ENCODE measurements at places on chromosomes 3 and 15.
A peak's percentile ranks its signal among the peaks of the same experiment; 100 is the strongest.

- no peak for DNase-seq
Observed at GRCh38 chr3:128603811-128604775, 46.5 kb downstream of the RPN1 start.

GRCh38 chr3:54180921-54181320 is 58.6 kb downstream of the CACNA2D3 start:
- no peak for DNase-seq

DNA sequence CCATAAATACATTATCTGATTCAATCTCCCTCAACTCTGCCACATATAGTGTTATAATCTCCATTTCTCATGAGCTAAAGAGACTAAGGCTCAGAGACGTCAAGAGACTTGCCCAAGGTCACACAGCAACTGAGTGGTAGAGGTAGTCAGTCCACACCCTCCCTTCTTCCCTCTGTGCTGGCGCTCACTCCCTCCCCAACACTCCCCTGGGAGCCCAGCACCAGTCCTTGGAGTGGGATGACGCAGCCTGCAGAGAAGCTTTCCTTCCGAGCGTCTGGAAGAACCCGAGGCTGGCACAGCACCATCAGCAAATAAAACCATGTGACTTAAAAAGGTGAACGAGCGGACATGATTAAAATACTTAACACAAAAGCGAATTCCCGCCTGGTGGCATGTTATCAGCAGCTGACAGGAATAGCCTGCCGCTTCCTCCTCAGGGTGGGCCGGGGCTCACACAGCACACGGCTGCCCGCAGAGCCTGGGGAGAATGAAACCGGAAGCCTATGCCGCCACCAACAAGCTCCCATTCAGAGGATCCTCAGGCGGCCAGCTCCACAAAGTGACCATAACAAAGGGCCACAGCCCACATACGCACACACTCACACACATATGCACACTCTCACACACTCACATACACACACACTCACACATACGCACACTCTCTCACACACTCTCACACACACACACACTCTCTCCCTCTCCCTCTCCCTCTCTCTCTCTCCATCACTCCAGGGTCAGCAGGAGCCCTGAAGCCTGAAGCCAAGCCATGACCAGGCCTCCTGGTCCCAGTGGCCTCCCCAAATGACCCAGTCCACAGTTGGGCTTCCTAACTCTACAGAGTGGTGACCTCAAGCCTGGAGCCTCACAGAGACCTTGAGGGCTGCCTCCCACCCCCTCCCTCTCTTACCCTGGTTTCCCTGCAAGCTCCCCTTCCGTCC is 120.5 kb downstream of the XXYLT1 start:
- DNase-seq, result peak; percentile 63

DNA sequence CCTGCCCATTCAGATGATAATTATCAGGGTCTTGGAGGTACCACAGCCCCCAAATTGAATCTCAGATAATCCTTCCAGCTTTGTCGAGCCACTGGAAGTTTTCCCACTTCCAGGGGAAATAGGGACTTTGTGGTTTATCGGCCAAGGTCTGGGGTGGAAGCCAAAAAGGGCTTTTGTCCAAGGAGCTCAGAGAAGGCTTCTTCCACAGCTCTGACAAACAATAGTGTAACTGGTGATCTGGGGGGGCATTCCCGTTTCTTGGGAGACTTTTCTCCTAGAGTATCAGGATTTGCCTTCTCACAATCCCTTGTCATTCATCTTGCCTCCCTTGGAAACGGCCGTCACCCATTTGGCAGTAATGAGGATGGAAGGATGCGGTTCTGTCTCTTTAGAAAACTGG is 18.4 kb downstream of the SRGAP3 start:
- no peak for DNase-seq

DNA sequence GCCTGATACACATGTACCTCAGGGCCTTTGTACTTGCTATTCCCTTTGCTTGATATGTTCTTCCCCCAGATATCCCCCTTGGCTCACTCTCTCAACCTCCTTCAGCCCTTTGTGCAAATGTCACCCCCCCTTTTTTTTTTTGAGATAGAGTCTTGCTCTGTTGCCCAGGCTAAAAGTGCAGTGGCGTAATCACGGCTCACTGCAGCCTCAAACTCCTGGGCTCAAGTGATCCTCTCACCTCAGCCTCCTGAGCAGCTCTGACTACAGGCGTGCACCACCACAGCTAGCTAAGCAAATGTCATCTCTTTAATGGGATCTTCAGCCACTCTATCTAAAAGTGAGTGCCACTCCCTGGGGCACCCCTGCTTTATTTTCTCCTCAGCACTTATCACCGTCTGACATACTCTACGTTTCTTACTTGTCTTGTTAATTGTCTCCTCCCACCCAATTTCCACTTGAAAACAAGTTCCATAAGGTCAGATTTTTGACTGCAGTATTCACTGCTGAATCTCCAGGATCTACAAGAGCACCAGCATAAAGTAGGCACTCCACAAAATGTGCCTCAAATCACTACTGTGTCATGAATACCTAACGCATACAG is 14.6 kb downstream of the IP6K2 start:
- DNase-seq, result no peak

- no peak for DNase-seq
Observed at GRCh38 chr3:194472290-194472920, 14.4 kb downstream of the ATP13A3 start.

DNA sequence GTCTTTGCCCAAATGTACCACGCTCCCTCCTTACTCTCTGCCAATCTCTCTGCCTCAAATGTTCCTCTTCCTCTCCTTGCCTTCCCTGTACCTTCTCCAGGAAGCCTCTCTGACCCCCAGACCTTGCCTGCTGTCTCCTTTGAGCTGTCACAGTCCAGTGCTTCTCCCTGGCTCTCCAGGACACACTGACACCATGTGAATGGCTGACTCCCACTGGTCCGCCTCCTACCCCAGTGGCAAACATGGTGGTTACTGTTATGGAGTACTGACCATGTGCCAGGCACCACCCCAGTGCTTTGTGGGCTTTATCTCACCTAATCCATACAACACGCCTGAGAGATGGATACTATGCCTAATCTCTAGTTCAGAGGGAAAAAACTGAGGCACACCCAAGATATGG is 141.9 kb downstream of the TPRA1 start:
- DNase-seq, result peak; percentile 13

GRCh38 chr3:9074079-9074478 is 110.8 kb upstream of the RAD18 start:
- no peak for DNase-seq

DNA sequence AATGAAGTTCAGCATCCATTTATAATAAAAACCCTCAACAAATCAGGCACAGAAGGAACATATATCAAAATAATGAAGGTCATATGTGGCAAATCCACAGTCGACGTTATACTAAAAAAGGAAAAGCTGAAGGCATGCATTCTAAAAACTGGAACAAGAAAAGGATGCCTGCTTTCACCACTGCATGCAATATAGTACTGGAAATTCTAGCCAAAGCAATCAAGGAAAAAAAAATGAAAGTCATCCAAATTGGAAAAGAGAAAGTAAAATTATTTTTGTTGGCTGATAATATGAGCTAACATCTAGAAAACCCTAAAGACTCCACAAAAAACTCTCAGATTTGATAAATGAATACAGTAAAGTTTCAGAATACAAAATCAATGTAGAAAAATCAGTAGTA is 1123.2 kb downstream of the TBL1XR1 start:
- no peak for DNase-seq

GRCh38 chr3:174191380-174191779 is 667.8 kb upstream of the NAALADL2 start:
- no peak for DNase-seq

- peak; percentile 92 for DNase-seq
Observed at GRCh38 chr15:91867581-91868026, 14.1 kb downstream of the SLCO3A1 start.

GRCh38 chr15:84736375-84736774 is 12.0 kb upstream of the ZNF592 start:
- no peak for DNase-seq

GRCh38 chr3:35383719-35384555 is 255.4 kb upstream of the ARPP21 start:
- no peak for DNase-seq

GRCh38 chr15:73056460-73056859 is 4.2 kb downstream of the NEO1 start:
- no peak for DNase-seq

DNA sequence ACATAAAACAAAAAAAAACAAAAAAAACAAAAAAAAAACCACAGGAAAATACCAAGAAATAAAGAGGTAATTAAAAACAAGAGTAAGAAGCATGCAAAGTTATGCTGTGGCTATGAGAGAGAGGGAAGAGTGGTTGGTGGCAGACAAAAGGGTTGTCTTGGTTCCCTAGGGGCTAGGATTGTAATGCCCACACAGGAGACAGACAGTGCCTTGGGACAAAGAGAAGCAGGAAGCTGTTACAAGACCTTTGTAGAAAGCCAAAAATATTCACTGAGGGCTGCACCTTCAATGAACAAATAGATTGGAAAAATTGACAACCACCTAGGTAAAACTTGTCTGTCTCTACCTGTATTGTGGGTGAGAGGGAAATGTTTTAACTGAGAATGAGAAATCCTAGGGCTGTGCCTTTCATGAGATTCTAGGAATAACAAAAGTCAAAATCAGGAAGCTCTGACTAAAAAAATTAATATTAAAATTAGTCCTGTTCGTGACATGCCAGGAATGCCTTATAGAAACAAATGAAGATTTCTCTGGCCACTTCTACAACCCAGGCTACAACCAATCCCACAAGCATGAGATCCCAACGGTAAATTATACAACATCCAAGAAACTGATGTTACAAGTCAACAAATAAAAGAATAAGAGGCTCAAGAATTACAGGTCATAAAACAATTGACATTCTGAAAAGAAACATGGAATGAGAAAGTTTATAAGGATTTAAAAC is 45.0 kb upstream of the PRICKLE2 start:
- DNase-seq, result no peak

- DNase-seq, result no peak
Observed at GRCh38 chr3:156233876-156234275, 113.5 kb downstream of the KCNAB1 start.

DNA sequence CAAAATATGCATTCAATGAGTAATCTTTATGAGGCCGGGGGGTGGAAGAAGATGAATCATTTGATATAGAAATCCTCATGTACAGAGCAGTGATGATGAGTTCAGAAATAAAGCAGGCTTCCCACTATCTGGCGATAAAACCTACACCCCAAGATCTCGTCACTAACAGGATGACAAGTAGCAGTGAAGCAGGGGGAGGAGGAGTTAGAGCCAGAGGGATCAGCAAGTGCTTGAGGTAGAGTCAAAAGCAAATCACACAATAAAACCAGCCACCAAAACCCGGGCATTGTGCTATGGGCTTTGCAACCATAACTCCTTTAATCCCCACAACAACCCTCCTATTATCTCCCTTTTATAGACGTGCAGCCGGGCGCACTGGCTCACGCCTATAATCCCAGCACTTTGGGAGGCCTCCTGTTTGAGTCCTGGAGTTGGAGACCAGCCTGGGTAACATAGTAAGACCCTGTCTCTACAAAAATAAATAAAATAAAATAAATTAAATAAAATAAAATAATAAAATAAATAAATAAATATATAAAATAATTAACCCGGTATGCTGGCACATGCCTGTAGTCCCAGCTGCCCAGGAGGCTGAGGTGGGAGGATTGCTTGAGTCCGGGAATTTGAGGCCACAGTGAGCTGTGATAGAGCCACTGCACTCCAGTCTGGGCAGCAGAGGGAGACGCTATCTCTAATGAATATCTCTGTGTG is 53.0 kb downstream of the STARD5 start:
- DNase-seq, result no peak

- no peak for DNase-seq
Observed at GRCh38 chr3:177481329-177481728, 284.0 kb upstream of the TBL1XR1 start.

GRCh38 chr3:44899683-44900367 is 25.4 kb downstream of the TGM4 start:
- no peak for DNase-seq

DNA sequence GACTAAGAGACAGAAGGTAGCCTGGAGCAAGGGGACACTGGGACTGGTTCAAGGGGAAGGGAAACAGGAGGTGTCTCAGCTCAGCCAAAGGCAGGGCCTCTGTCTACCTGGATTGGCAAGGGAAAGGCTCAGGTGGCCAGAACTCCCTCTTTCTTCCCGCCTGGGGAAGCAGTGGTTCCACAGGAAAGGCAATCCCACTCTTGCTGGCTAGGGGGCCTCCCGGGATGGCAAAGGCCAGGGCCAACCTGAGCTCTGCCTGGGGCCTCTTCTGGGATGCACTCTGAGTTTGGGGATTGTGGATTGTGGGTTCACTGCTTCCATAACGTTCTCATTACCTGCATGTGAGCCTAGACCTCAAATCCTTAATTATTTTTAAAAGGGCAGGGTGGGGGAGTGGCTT is 13.0 kb upstream of the PARP6 start:
- DNase-seq, result no peak

- DNase-seq, result no peak
Observed at GRCh38 chr15:95196176-95196915, 965.0 kb downstream of the MCTP2 start.

DNA sequence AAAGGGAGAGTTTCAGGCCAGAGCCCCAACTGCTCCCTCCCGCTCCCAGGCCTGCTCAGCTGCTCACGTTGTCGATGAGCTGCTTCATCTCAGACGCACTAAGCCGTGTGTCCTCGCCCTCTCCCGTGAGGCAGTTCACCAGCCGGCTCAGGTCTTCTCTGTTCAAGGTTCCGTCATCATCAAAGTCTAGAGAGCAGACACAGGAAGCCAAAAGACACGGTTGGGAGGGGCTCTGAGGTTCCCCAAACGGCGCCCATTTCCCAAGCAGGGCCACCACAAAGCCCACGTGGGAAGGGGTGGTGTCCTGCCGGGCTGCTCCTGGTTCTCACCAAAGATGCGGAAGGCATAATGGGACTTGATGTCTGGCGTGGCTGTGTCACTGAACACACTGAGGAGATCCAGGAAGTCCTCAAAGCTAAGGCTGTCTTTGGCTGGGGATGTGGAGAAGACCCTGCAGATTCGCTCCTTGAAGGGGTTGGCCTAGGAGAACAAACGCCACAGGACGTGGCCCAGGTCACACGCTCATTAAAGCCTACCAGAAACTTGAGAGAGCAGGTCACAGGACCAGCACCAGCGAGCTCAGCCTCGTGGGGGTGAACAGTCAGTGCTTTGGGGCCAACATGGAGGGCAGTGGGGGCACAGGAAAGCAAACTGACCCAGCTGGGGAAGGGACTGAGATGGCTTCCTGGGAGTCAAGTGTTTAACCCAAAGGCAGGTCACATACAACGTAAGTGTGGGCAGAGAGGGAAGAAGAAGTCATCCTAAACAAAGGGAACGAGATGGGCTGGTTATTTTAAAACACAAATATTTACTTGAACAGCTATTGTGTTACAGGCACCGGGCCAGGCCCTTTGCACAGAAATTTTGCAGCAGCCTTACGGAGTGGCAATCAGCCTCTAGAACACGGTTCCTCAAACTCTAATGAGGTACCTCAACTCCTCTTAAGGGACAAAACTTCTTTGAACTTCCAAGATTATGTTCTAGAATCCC is 2.4 kb downstream of the CIB1 start:
- peak; percentile 62 for DNase-seq
